NCI-H748 treated with DMSO at 0.1 percent for 48 hours (cell line): ENCODE measurements at places on chromosomes 16 and 17.
A peak's percentile ranks its signal among the peaks of the same experiment; 100 is the strongest.

- DNase-seq = no peak
Measured at GRCh38 chr17:61856035-61856434, 7.3 kb downstream of the BRIP1 start.

DNA sequence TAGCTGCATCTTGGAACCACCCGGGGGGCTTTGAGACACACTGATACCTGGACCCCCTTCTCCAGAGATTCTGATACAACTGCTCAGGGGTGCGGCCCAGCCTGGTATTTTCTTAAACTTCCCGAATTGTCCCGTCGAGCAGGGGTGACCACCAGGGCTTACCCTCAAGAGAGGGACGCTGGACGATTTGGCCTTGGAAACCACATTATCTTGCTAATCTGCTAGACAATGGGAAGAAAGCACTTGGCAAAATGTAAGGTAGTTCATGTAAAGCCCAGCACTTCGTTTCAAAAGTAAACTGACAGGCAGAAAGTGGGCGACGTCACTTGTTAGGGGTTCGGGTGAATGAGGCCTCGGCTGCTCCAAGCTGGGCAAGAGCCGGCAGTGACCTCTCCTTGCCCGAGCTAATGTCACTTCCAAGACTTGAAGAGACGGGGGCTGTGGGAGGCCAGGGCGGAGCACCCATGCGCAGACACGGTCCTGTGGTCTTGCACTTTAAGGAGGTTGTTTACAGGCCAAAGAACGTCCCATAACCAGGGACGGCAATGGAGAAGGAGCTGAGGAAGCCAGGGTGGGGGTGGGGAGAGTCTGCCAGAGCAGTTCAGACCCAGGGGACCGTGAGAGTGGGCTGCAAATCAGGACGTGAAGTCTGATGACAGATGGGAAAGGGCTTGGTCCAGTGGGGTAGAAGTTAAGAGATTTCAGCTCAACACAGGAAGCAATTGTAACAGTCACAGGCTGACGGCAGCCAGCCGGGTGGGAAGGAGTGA is 152.7 kb upstream of the GSE1 start:
- no peak for DNase-seq

- no peak for DNase-seq
Measured at GRCh38 chr16:81647527-81647926, 131.6 kb upstream of the PLCG2 start.

DNA sequence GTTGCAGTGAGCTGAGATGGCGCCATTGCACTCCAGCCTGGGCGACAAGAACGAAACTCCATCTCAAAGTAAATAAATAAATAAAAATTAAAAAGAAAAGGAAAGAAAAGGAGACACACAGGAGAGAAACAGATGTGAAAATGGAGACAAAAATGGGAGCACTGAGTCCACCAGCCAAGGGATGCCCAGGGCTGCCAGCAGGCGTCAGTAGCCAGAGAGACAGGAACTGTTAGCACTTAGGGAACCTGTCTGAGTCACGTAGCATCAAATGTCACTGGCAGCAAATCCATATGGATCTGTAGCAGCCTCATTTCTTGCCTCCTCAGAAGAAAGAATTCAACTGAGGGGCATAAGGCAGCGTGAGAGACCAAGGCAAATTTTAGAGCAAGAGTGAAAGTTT is 79.7 kb downstream of the CYLD start:
- DNase-seq = no peak

DNA sequence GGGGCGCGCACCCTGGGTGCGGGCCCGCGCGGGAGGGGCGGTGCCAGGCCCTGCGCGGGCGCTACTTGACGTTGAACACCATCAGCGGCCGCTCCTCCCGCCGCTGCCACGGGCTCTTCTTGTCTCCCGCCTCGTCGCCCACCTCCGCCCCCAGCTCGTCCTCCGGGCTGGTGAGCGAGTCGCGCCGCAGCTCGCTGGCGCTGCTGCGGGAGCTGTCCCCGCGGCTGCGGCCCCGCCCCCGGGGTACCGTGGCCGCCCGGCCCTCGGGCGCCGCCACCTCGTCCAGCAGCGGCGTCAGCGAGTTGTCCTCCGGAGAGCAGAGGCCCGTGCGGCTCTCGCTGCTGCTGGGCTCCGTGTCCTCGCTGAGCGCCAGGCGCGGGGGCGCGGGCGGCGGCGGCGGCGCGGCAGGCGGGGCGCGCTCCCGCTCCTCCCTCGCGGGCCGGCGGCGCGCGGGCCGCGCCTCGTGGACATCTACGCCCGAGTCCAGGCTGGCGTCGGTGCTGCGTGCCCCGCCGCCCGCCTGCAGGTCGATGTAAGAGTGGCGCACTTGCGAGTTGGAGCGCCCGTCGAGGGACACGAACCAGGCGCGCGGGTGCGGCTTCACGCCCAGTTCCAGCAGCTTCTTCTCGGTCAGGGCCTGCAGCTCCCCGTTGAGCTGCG is 8.7 kb downstream of the GRN start:
- no peak for DNase-seq

DNA sequence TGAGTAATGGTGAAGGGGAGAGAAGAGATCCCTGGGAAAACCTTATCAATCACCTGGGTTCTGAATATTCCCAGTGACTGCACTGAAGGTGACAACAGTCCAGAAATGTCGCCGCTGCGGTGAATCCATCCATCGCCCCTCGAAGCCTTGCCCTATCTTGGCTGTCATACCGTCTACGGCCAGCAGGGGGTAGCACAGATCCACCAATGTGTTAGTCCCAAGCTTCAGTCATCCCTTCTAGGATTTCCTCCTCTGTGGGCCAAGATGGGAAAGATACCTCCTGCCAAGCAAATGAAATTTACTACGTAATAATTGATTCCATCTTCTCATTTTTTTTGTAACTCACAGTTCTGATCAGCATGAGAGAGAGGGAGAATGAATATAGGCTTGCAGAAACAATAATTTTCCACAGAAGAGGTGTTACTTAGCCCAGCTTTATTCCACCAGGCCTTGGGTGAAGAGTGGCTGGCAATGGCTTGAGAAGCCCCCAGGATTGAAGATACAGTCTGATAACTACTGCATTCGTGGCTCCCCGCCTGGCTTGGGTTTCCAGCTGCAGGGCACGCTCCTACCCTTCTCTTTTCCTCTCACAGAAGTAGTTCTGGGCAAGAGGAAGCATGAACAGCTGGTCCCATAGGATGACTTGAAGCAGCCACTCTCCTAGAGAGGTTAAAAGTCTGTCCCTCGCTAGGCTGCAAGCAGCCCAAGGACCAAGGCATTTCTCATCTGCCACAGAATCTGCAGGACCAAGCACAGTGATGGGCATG is 2.6 kb upstream of the FMNL1 start:
- peak; percentile 67 for DNase-seq

GRCh38 chr16:59356709-59357108 is 622.6 kb upstream of the GOT2 start:
- DNase-seq = no peak

GRCh38 chr17:14559264-14560119 is 258.6 kb downstream of the HS3ST3B1 start:
- DNase-seq = no peak

- DNase-seq = peak; percentile 60
Measured at GRCh38 chr17:77331301-77331864, 190.6 kb downstream of the SEC14L1 start.

GRCh38 chr16:78283548-78284251 is 184.2 kb downstream of the WWOX start:
- DNase-seq = no peak

DNA sequence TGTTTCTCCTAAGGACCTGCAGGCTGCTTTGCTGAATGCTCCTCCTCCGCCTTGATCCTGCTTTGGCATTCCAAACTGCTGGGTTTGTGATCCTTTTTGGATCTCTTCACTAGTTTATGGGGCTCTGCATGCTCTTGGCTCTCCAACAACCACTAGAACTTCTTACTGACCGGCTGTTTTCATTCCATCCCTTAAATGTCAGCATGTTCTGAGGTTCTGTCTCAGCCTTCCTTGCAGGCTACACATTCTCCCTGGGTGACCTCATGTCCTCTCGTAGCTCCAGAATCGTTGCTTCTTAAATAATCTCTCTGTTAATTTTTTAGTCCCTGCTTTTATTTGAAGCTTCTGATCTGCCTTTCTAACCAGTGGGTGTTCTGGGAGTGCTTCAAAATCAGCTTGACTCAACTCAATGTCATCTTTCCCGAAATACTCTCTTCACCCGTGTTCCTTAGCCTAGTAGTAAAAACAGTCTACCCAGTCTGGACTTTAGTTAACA is 119.0 kb upstream of the HS3ST2 start:
- no peak for DNase-seq

- DNase-seq = no peak
Measured at GRCh38 chr17:37079735-37080134, 131.0 kb downstream of the AATF start.
